Heart right ventricle (tissue), 16 donors: ENCODE measurements at places on chromosomes 12 and 14. TPM values are rescaled to one million over a fixed set of nuclear protein-coding genes. Genes with fewer than 3 reads are reported as not detected.

FGD6 gene
- 33.4 TPM for total RNA-seq

YBX3 gene
- 590 TPM for total RNA-seq

ACTR6 gene
- 18.8 TPM for total RNA-seq

CACNA1C gene
- total RNA-seq: 189 TPM

PIP4P1 gene
- 18.3 TPM for total RNA-seq

B4GALNT1 gene
- 3.3 TPM for total RNA-seq

IAPP gene
- not detected for total RNA-seq

PPP1R1A gene
- total RNA-seq: 374 TPM

FAIM2 gene
- total RNA-seq: 1.2 TPM

CCDC177 gene
- not detected for total RNA-seq

GPR137C gene
- total RNA-seq: 2.2 TPM

DCP1B gene
- 1.1 TPM for total RNA-seq

NID2 gene
- total RNA-seq: 33.5 TPM
